CD4-positive, alpha-beta T cell treated with Interferon alpha-2 for 1 hour (primary cell): ENCODE measurements at places on chromosomes 7 and 10.

GRCh38 chr7:3892686-3893085 lies 591.6 kb downstream of the SDK1 start:
- no peak for DNase-seq

DNA sequence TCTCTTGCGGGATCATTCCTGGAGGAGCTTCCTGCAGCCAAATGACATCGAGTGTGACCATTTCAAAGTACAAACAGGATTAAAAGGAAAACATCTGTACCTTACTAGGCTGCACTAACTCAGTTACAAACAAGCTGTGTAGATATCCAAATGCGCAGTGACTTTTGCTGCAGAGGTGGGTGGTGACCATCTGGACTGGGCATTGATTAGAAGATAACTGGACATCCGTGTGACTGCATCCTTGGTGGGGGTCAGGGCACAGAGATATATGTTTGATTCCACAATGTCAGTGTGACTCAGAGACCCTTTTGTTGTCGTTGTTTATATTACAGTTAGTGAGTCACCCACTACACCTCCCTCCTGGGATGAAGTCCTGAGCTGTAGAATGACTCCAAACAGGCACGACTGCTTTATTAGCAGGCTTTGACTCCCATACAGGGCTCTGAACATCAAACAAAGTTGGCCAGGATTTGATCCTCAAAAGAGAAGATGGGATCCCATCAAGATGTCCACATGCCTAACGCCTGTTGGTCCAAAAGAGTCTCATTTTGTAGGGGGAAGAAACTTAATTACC lies 56.7 kb upstream of the SDK1 start:
- DNase-seq: no peak

- DNase-seq: no peak
Observed at GRCh38 chr7:20172736-20173334, 44.3 kb downstream of the MACC1 start.

- no peak for DNase-seq
Observed at GRCh38 chr10:30185916-30186315, 126.5 kb upstream of the JCAD start.

DNA sequence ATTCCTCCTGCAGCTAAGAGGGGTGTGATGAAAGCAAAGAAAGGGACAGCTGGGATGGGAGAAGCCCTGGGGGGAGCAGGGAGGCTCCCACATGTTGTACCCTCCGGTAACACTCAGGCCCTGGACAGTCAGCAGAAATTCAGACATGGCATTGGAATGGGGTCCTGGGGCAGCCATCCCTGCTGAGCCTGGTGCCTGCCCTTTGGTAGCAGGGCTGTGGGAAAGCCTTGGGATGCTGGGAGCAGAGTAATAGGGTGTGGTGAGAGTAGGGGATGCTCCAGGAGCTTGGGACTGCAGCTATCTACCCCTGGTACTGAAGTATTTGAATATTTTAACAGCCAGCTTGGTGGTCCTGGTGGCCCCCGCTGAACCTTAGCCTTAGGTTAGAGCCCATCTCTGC lies 56.8 kb downstream of the FAM241B start:
- no peak for DNase-seq

DNA sequence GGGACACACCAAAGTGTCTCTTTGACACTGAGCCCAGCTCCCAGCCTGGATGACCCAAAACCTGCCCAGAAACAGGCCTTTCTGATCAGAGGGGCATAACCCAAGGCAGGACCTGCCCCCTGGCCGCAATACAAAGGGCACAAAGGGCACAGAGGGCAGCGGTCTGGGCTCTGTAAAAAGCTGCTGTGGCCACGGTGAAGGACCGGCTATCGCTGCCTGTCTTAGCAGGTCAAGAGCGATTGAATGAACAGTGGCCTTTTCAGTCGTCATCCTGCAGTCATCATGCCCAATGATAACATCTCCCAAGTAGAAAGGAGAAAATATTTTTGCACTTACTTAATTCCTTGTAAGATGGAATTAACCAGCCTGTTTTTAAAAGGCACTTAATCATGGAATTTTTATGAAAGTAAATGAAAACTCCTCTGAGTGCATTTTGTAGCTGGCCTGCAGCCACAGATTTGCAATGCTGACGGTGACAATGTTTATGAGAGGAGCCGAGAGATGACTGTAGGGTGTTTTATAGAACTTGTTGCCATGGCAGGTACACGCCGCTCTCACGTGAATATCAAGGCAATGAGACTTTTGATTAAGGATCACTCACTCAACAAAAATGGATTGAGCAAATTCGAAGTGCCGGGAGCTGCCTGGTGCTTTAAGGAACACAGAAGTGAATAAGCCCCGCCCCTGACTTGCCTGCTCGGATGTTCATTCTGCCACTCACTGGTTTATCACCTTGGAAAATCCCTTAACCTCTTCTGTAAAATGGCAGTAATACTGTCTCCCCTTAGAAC lies 47.3 kb upstream of the BHLHA15 start:
- DNase-seq: no peak

GRCh38 chr7:118082506-118082905 lies 101.5 kb upstream of the LSM8 start:
- no peak for DNase-seq
